ENCODE measurements at places on chromosomes 11 and 22.

- DNase-seq = no peak
These were observed 568.7 kb downstream of the ETS1 start for GRCh38 chr11:128018692-128019091.

DNA sequence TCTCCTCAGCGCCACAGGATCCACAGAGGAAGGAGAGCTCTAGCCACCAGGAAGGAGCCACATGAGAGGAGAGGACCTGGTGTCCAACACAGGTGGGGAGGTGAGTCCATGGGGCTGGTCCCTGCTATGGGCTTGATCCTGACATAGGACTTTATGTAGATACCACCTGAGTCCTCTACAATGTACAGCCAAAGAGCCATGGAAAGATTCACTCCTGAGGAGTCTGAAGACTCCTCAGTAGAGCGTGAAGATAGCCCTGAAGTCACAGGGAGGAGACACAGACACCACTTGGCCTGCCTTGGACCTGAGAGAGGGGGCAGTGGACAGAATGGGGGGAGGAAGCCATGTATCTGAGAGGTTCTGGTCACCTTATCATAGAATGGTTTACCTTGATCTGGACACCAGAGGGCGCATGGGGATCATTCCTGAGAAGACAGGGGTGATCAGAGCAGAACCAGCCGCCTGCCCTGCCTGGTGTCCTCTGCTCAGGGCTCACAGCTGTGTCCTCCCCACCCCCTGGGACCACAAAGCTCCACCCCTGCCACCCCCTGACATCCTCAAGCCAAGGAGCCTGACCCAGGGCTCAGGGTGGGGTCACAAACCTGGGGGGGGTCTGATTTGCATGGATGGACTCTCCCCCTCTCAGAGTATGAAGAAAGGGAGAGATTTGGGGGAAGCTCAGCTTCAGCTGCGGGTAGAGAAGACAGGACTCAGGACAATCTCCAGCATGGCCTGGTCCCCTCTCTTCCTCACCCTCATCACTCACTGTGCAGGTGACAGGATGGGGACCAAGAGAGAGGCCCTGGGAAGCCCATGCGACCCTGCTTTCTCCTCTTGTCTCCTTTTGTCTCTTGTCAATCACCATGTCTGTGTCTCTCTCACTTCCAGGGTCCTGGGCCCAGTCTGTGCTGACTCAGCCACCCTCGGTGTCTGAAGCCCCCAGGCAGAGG lies 77.0 kb downstream of the ZNF280B start:
- no peak for DNase-seq

DNA sequence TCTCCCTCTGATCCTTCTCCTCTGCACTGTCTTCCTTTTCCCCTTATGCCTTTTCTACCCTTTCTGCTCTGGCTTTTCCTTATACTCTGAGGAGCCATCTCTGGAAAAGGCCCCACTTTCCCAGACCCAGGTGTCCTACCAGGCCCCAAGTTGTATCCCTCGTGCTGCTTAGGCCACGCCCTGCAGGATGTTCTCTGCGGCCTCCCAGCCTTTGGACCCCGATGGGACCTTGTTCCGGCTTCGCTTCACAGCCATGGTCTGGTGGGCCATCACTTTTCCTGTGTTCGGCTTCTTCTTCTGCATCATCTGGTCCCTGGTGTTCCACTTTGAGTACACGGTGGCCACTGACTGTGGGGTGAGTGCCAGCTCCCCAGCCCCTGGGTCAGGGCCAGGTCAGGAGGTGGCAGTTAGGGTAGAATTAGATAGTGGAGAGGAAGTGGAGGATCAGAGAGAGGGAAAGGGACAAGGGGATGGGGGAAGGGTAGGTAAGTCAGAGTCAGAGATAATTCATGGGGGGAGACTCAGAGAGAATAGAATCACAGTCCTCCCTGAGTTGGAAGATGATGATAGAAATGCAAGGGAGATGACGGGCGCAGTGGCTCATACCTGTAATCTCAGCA lies 8.9 kb downstream of the PGAP2 start:
- DNase-seq = no peak

GRCh38 chr11:104000798-104001197 lies 35.6 kb upstream of the DDI1 start:
- no peak for DNase-seq

- no peak for DNase-seq
These were observed 114.4 kb upstream of the BLID start for GRCh38 chr11:122230385-122230755.

DNA sequence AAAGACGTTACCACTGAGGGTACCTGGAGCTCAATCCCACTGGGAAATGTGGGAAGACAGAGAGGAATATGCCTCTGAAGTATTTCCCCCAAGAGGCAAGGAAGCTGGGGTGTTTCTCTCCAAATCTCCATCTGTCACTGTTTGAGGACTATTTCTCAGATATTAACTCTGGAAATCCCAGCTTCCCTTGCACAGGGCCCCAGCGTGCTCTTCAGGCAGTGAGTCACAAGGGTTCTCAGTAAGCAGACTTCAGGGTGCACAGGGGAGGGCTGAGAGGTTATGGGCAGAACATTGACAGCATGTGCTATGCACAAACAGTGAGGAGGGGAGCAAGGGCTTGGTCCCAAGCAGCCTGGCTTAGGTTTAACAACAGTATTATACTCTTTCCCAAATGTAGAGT lies 60.9 kb upstream of the EED start:
- DNase-seq = no peak

- peak; percentile 76 for DNase-seq
These were observed 133.7 kb upstream of the FIBIN start for GRCh38 chr11:26860091-26860780.

DNA sequence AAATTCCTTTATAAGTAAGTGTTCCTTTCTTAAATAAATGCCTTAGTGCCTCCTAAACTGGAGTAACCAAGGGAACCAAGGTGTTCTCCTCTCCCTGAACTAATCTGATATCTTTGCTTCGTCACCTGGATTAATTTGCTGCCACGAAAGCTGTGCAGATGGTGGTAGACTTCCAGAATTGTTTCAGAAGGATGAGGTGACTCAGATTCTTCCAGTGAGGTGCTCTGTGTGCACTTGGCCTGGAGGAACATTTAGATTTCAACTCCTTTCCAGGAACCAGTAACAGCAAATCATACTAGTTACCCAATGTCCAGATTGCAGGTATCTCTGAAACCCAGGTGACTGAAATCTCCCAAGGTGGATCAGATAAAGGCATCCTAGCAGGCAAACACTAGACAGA lies 181.9 kb downstream of the FAT3 start:
- no peak for DNase-seq
